T-helper 2 cell (primary cell): ENCODE measurements at places on chromosomes 13 and 19.

GRCh38 chr13:113589961-113590339 is 5.4 kb downstream of the TFDP1 start:
- no peak for DNase-seq

DNA sequence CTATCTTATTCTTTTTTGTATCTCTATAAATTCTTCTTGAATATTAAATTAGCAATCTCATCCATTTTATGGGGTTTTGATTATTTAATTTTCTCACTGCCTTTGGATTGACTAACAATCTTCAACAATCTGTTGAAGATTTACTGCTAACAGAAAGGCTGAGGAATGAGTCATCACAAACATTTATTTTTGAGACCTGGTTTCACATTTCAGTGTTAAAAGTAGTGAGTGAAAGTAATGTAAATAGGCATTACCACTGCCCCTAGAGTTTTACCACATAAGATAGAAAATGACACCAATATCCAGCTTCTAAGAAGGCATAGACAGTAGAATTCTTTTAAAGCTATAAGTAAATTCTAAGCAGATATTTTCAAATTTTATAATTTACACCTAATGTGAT is 472.8 kb downstream of the OLFM4 start:
- no peak for DNase-seq

GRCh38 chr19:50224986-50225747 is 21.7 kb downstream of the MYH14 start:
- DNase-seq = no peak

GRCh38 chr19:48121909-48122371 is 11.3 kb upstream of the PLA2G4C start:
- DNase-seq = no peak

GRCh38 chr19:3698974-3699740 is 1.1 kb downstream of the PIP5K1C start:
- DNase-seq = no peak
